ENCODE measurements at places on chromosomes 12 and 14.
A peak's percentile ranks its signal among the peaks of the same experiment; 100 is the strongest.

DNA sequence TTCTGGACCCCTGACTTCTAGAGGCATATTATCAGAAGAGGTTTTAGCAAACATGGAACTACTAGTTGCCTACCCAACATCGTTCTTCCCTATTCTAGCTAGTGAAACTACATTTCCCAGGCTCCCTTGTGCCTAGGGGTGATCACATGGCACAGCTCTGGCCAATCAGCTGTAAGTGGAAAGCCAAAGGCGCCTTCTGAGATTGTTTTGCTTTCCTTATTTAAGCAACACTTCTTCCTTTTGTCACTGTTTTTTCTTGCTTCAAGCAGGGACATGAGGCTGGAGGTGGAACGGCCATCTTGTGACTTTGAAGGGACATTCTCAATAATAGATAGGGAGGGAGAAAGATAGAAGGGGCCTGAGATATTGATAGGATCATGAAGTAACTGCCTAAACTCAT lies 136.7 kb downstream of the ZNF664 start:
- no peak for DNase-seq

- peak; percentile 72 for DNase-seq
These were observed at the start of gene IL23A for GRCh38 chr12:56338308-56339157. TSS of gene IL23A (plus strand) at chr12:56338884. CDS start at chr12:56339045, 161 bp downstream.

GRCh38 chr14:98756749-98757148 lies 515.2 kb downstream of the BCL11B start:
- no peak for DNase-seq

DNA sequence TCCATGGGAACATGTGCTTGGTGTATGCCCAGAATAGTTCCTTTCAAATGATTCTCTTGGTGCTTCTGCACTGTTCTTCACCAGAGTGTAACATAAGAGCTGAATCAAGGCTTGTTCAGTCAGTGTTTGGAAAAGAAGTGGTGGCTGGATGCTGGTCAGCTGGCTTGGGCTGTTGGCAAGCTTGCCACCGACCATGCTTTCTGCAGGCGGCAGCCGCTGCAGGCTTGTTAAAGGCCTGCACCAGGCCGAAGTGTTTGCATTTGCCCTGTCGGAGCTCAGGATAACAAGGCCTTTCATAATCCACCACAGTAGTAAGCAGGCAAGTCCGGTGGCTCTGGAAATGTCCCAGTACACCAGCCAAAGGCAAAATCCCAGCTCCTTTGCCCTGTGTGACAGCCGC lies 26.9 kb downstream of the DAAM1 start:
- DNase-seq = no peak

- no peak for DNase-seq
These were observed 96.6 kb downstream of the APAF1 start for GRCh38 chr12:98741556-98742265.

Data from activated CD4-positive, CD25-positive, alpha-beta regulatory T cell treated with anti-CD3 and anti-CD28 coated beads, Interleukin-2, amount 50 U/mL, for 16 hours (primary cell).